ENCODE measurements at places on chromosomes 2 and 18.

GRCh38 chr2:37405781-37406180 is 61.4 kb downstream of the QPCT start:
- no peak for DNase-seq

DNA sequence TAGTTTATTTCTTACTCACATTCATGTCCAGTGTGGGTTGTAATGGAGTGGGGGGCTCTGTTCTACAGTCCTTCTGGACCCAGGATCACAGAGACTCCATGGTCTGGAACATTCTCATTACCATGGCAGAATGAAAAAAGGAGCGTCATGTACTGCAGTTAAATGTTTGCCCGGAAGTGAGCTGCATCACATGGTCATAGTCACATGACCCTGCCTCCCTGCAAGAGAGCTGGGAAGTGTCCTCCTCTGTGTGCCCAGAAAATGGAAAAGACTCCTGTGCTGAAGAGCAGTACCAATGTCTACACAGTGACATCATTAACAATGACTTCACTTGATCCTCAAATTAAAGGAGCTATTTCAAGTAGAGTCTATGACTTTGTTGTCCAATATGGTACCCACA is 74.0 kb upstream of the ZBTB14 start:
- DNase-seq = no peak

DNA sequence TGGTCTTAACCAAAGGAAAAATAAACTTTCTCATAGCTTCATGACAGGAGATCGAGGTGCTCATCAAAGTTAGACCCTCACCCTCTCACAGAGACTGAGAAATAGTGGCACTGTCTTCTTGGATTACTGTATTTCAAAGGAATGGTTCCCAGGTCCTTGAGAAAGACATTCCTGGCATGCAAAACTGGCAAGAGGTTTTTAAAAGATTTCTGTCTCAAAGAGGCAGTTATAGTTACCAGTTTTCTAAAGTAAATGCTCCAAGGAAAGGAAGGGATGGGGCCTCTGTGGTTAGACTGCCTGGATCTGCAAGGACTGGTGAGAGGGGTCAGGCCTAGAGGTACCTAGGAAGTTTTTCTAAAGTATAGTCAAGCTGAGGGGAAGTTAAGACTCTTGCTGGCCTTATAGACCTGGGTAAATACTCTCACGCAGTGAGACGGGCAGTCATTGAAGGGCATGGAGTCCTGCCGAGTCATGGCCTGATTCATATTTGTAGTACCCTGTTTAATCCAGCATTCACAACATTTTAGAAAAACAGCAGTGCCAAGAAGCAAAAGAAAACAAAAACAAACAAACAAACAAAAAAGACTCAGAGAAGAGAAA is 226.1 kb downstream of the DOK6 start:
- DNase-seq = no peak

DNA sequence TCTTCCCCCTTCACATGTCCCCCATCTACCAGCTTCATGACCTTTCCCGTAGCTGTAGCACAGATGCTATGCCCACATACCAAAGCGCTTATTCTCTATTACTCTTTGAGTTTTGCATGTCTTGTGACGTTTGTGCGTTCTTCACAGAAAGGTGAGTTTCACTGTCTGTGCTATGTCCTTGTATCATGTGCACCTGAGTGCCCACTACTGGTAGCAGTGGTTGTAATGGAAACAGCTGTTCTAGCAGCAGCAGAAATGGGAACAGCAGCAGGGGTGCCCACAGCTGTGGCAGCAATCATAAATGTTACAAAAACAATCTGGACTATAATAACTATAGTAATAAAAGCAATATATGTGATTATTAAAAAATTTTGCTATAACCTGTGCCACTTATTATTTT is 127.1 kb downstream of the STK39 start:
- no peak for DNase-seq

DNA sequence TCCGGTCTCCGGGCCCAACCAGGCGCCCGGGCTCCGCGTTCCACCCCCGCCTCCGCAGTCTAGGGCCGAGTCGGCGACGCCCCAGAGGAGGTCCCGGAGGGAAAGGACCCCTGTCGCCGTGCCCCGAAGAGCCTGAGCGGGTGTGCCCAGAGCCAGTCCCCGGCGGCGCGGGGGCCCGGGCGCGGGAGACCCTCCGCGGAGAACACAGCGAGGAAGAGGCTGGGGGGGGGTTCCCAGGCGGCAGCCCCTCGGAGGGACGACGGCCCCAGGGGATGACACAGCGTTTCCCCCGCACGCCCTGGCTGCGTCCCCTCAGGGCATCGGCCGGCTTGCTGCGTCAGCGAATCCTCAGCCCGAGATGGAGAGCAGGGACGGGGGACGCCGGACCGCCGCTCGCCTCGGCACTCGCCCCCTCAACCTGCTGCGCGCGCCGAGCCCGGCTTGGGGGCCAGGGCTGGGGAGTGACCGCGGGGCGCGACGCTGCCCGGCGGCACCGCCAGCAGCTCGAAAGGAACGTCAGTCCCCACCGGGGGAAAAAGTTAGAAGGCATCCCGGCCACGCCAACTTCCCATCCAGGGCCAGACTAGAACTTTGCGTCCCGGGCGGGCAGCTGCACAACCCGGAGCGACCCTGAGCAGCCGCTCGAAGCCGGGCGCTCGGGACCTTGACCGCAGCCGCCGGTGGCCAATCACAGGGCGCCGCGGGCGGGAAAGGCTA is 711 bp downstream of the SFXN5 start:
- peak; percentile 23 for DNase-seq

DNA sequence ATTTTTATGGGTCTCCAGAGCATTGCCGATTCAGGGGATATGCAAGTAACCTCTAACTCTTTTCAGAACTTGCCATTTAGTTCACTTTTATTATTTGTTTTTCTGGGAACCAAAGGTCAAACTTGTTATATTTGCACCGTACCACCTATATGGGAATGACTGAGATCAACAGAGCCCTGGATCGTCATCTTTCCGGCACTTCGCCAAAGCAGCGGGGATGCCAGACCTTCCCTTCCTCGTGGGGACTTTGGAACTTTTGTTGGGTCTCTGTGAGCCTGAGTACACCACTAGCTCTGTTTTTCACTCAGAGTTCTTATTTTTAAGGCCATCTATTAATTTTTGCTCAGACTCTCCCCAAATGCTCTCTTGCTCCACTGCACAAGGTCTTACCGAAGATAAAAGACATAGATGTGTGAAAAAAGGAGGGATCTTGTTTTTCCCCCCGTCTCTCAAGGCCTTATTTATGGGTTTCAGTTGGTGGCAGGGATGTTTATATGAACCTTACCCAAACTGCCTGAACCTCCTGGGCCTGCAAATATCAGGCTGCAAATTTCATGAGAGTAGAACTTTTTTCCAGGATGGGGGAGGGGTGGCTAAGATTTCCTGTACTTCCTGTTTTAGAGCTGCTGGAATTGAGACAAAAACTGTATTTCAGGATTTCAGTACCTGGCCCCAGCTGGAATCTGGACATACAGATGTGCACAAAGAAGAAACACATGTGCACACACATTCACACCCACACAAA is 350.3 kb downstream of the HRH4 start:
- DNase-seq = no peak

DNA sequence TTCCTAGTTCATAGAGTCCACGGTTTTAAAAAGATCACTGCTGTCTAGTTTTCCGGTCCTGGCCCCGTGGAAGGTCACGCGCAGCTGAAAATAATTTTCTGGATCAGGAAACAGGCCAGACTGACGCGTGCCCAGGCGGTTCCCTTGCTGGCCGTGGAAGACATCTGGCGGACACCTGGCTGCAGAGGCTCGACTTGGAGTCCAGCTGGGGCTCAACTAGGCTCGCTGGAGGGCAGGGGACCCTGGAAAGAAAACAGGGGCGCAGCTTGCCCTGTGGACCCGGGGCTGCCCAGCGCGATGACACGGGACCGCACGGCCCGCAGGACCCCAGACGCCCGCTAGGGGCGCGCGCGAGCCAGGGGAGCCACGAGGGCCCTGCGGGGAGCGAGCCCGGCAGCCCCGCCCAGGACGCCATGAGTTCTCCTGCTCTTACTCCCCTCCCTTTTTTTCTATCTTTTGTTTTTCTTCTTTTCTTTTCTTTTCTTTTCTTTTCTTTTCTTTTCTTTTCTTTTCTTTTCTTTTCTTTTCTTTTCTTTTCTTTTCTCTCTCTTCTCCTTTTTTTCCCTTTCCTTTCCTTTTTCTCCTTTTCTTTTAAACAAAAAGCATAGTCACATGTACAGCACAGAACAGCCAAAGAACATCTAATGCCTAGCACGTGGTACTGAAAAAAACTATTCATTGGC is 43.2 kb upstream of the UBE2F start:
- DNase-seq = peak; percentile 74

DNA sequence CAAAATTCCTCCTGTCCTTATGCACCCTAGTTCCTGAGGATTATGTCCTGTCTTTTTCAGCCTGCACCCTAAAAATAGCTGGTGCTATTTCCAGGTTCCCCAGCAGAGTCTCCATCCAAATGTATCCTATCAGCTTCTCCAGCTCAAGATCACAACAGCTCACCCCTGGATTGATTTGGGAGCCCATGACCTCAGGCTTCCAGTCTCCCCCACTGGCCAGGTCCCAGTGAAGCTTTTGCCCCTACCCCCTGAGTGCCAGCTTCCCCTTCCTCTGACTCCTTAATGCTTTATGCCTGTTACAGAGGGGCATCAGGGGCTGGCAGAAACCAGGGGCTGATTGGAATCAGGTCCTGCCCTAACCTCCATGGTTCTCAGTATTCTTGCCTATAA is 76.9 kb upstream of the DAPL1 start:
- DNase-seq = no peak

GRCh38 chr18:13452871-13453680 is 234.5 kb downstream of the LDLRAD4 start:
- no peak for DNase-seq

DNA sequence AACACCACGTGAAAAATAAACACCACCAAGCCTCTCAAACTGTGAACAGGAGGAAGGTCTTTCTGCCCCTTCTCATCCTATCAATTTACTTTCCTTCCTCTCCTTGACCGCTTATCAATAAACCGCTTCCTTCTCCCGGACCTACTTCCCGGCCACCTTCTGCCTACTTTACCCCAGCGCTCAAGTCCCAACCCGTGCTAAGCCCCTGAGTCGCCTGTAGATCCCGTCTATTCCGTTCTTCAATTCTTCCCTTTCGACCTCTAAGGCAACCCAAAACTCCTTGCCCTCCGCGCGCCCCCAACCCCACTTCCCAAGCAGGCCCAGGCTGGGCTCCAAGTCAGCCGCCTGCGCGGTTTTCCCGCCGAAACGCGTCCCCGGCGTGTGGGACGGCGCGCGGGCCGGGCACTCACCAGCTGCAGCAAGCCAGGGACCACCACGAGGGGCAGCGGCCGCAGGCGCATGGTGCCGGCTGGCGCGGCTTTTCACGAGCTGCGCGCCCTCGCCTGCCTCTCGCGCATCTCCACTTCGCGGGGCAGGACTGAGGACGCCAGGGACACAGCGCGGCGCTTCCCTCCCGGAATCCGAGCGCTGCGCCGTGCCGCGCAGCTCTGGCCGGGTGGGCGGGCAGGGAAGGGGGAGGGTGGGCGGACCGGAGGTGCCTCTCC is at the start of gene NXPH2:
Gene NXPH2, minus strand, starts transcription at position 610 of the 665 bp plus-strand sequence. Its CDS starts 149 bp downstream, at position 461.
- DNase-seq = no peak

GRCh38 chr18:78884502-78884901 is 95.1 kb upstream of the SALL3 start:
- no peak for DNase-seq

- no peak for DNase-seq
Observed at GRCh38 chr2:241291977-241292376, 23.5 kb downstream of the HDLBP start.

GRCh38 chr2:234635284-234635683 is 138.4 kb upstream of the ARL4C start:
- no peak for DNase-seq

GRCh38 chr2:238169708-238170251 is 11.0 kb downstream of the ERFE start:
- no peak for DNase-seq

- no peak for DNase-seq
Observed at GRCh38 chr2:75113231-75113869, 86.0 kb downstream of the TACR1 start.
